Aorta (tissue), 5 donors: ENCODE measurements at places on chromosomes 7 and 10. TPM values are rescaled to one million over a fixed set of nuclear protein-coding genes. Genes with fewer than 3 reads are reported as not detected.

GRCh38 chr7:1859266-1860035 lies 189.4 kb downstream of the ELFN1 start:
- DNase-seq = peak; percentile 24
- no peaks in the 10 kb centered on the region for H3K27me3 ChIP-seq
- H3K27ac ChIP-seq = no peak overlapping the region
- no peaks in the 10 kb centered on the region for H3K36me3 ChIP-seq
- no peaks in the 10 kb centered on the region for H3K4me1 ChIP-seq
- no peak overlapping the region for H3K4me3 ChIP-seq

GRCh38 chr10:50918529-50918928 lies 33.1 kb upstream of the A1CF start:
- no peaks in the 10 kb centered on the region for H3K36me3 ChIP-seq
- no peaks in the 10 kb centered on the region for H3K27me3 ChIP-seq
- H3K27ac ChIP-seq = no peak overlapping the region
- no peak for DNase-seq
- H3K4me3 ChIP-seq = no peak overlapping the region

- no peaks in the 10 kb centered on the region for H3K36me3 ChIP-seq
- H3K4me3 ChIP-seq = no peak overlapping the region
- H3K4me1 ChIP-seq = peaks cover 4% of the 10 kb centered on the region
- H3K27ac ChIP-seq = no peak overlapping the region
- no peaks in the 10 kb centered on the region for H3K27me3 ChIP-seq
Measured at GRCh38 chr7:99021941-99022560, 121.9 kb downstream of the SMURF1 start.

GRCh38 chr7:23967949-23968599 lies 258.1 kb downstream of the STK31 start:
- no peak for DNase-seq

- no peaks in the 10 kb centered on the region for H3K36me3 ChIP-seq
- no peaks in the 10 kb centered on the region for H3K4me1 ChIP-seq
- H3K27ac ChIP-seq = no peak overlapping the region
- H3K27me3 ChIP-seq = no peaks in the 10 kb centered on the region
- H3K4me3 ChIP-seq = no peak overlapping the region
- no peak for DNase-seq
Measured at GRCh38 chr7:30411173-30411572, 67.4 kb downstream of the NOD1 start.

- H3K27me3 ChIP-seq = no peaks in the 10 kb centered on the region
- DNase-seq = peak; percentile 46
- H3K4me3 ChIP-seq = no peak overlapping the region
- H3K4me1 ChIP-seq = no peaks in the 10 kb centered on the region
- H3K36me3 ChIP-seq = no peaks in the 10 kb centered on the region
Measured at GRCh38 chr10:44973323-44974081, 5.1 kb downstream of the DEPP1 start.

- H3K27me3 ChIP-seq = no peaks in the 10 kb centered on the region
- H3K4me1 ChIP-seq = no peaks in the 10 kb centered on the region
- no peak for DNase-seq
- H3K27ac ChIP-seq = no peak overlapping the region
- H3K4me3 ChIP-seq = no peak overlapping the region
Measured at GRCh38 chr7:5610500-5611186, 170.8 kb downstream of the RNF216 start.

- H3K36me3 ChIP-seq = no peaks in the 10 kb centered on the region
- peaks cover 3% of the 10 kb centered on the region for H3K4me1 ChIP-seq
Measured at GRCh38 chr7:39342763-39343162, 223.4 kb upstream of the YAE1 start.

- H3K27ac ChIP-seq = no peak overlapping the region
- H3K36me3 ChIP-seq = peaks cover 8% of the 10 kb centered on the region
- no peaks in the 10 kb centered on the region for H3K27me3 ChIP-seq
- DNase-seq = no peak
Measured at GRCh38 chr10:1094112-1095057, 38.2 kb downstream of the WDR37 start.

DNA sequence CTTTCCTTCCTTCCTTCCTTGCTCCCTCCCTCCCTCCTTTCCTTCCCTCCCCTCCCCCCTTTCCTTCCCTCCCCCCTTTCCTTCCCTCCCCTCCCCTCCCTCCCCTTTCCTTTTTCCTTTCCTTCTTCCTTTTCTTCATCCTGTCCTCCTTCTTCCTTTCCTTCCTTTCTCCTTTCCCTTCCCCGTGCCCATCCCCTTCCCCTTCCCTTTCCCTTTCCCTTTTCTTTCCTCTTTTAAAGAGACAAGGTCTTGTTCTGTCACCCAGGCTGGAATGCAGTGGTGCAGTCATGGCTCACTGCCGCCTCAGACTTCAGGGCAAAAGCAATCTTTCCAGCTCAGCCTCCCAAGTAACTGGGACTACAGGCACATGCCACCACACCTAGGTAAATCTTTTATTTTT lies 54.0 kb downstream of the KIF20B start:
- no peak for DNase-seq
- H3K4me3 ChIP-seq = no peak overlapping the region
- no peaks in the 10 kb centered on the region for H3K36me3 ChIP-seq
- no peaks in the 10 kb centered on the region for H3K27me3 ChIP-seq

GRCh38 chr10:86699541-86699940 lies 31.2 kb downstream of the LDB3 start:
- no peaks in the 10 kb centered on the region for H3K4me1 ChIP-seq
- no peaks in the 10 kb centered on the region for H3K27me3 ChIP-seq
- no peaks in the 10 kb centered on the region for H3K36me3 ChIP-seq
- DNase-seq = no peak
- H3K4me3 ChIP-seq = no peak overlapping the region

DNA sequence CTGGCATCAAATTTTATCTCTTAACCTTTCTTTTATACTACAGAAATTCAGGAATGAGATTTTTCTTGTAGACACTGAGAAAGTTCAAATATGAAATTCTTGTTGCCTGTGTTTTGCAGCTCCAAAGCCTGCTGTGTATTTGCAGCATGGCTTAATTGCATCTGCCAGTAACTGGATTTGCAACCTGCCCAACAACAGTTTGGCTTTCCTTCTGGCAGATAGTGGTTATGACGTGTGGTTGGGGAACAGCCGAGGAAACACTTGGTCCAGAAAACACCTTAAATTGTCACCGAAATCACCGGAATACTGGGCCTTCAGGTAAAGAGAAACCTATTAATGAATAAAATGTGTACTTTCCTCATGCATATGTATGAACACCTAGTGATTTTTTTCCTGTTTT lies 24.8 kb downstream of the LIPK start:
- no peak overlapping the region for H3K4me3 ChIP-seq
- H3K27ac ChIP-seq = no peak overlapping the region

GRCh38 chr7:66331883-66332282 lies 126.7 kb downstream of the TPST1 start:
- H3K36me3 ChIP-seq = no peaks in the 10 kb centered on the region
- H3K4me1 ChIP-seq = no peaks in the 10 kb centered on the region
- no peak overlapping the region for H3K4me3 ChIP-seq
- H3K27ac ChIP-seq = no peak overlapping the region
- no peak for DNase-seq
- H3K27me3 ChIP-seq = no peaks in the 10 kb centered on the region

DNA sequence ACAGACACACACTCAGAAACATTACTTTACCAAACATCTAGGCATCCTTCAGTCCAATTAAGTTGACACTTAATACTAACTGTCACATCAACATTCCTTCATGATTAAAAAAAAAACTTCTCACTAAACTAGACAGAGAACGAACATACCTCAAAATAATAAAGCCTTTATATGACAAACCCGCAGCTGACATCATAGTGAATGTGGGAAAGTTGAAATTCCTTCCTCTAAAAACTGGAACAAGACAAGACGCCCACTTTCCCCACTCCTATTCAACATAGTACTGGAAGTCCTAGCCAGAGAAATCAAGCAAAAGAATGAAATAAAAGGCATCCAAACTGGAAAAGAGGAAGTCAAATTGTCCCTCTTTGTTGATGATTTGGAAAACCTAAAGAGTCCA lies 96.9 kb upstream of the PPP1R9A start:
- H3K4me1 ChIP-seq = no peaks in the 10 kb centered on the region
- no peak overlapping the region for H3K4me3 ChIP-seq
- no peak for DNase-seq
- H3K27me3 ChIP-seq = no peaks in the 10 kb centered on the region
- no peak overlapping the region for H3K27ac ChIP-seq

GRCh38 chr10:24603333-24603732 lies 120.4 kb downstream of the ARHGAP21 start:
- H3K36me3 ChIP-seq = peaks cover 6% of the 10 kb centered on the region
- no peak overlapping the region for H3K4me3 ChIP-seq
- DNase-seq = no peak
- peak overlapping the region; percentile 28 for H3K27ac ChIP-seq
- H3K27me3 ChIP-seq = no peaks in the 10 kb centered on the region
- H3K4me1 ChIP-seq = peaks cover 4% of the 10 kb centered on the region

DNA sequence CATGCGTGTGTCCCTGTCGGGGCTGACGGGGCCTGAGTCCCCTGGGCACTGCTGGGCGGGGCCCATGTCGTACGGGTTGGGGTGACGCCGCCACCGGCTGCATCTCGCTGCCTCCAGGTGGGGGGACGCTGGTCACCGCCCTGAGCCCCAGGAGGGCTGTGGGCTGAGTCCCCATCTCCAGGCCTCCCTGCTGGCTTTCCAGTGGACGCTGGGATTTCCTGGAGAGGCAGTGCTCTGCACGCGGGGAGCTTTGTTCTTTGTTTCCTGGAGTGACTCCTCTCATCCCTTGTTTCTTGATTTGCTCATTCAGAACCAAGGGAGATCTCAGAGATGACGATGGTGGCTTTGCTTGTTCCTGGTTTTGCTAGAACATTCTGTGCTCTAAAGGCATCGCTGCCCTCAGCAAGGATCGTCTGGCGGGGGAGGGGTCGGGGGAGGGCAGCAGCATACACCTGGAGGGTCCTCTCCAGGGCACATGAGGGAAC lies 21.0 kb downstream of the PWWP2B start:
- no peaks in the 10 kb centered on the region for H3K36me3 ChIP-seq
- no peak for DNase-seq
- no peak overlapping the region for H3K4me3 ChIP-seq
- no peaks in the 10 kb centered on the region for H3K27me3 ChIP-seq
- H3K27ac ChIP-seq = no peak overlapping the region

DNA sequence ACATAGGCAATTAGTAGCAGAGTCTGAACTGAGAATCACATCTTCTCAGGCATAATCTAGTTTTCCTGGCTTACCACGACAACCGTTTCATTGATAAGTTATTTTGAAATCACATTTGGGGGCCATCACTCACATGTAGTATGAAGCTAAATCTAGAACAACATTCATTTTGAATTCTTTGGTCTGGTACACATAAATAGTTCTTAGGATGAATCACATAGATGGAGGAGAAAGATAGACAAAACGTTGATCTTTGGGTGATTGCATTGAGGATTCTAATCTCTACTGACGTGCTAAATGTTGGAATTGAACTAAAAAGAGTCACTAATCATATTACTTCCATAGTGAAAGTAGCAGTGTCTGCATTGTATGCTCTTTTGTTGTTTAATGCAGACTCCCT lies 1022.6 kb downstream of the LRMDA start:
- H3K27ac ChIP-seq = no peak overlapping the region
- H3K36me3 ChIP-seq = no peaks in the 10 kb centered on the region
- DNase-seq = no peak
- no peak overlapping the region for H3K4me3 ChIP-seq
- peaks cover 6% of the 10 kb centered on the region for H3K4me1 ChIP-seq

DNA sequence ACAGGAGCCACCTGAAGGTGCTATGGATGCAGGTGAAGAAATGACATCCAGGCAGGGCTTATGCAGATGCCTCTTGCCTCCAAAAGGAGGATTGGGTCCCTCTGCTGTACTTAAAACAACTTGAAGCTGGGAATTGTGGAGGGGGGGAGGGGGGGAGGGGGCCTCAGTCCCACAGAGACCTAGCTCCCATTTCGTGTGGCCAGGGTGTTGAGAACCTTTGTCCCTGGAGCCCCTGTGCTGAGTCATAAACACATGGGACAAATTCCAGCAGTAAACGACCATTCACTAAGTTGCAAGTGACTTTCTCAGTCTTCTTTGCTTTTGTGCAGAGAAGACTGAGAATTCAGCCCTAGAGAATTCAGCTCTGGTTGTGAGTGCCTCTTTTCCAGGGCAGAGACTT lies 96.5 kb upstream of the PODXL start:
- H3K27ac ChIP-seq = no peak overlapping the region
- no peaks in the 10 kb centered on the region for H3K27me3 ChIP-seq
- DNase-seq = peak; percentile 7
- no peaks in the 10 kb centered on the region for H3K4me1 ChIP-seq

DNA sequence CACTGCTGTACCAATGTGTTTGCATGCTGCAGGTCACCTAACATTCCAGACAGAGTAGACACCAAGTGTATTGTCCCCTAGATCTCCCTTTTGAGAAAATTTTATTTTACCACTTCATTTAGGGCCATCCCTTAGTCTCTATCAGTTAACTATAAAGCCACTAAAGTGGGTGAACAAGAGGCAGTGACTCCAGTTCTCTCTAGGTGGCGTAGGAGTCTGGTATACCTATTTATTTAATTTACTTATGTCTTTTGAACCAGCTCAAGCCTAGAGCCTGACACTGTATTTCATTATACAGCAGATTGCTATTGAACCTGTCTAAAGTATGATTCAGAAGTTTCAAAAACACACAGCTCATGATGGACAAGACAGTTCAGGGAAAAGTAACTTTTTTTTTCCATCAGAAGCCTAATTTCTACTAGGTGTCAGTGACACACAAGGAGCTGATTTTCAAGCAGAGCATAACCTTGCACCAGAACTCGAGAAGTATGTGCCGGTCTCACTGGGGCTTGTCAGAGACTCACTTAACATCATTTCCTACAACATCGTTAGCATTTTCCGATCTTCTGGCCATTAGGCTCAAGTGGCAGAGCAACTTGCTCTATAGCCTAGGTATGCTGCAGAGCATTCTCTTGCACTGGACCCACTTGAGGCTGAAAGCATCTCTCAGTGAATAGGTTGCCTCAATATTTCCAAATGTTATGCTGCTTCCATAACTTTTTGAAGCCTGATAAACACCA lies 175.4 kb downstream of the CDC14C start:
- no peak for DNase-seq
- H3K27ac ChIP-seq = no peak overlapping the region
- H3K4me3 ChIP-seq = no peak overlapping the region

GRCh38 chr7:54252256-54253035 lies 289.7 kb upstream of the VSTM2A start:
- no peaks in the 10 kb centered on the region for H3K27me3 ChIP-seq
- H3K27ac ChIP-seq = no peak overlapping the region
- no peaks in the 10 kb centered on the region for H3K36me3 ChIP-seq
- H3K4me1 ChIP-seq = no peaks in the 10 kb centered on the region
- no peak for DNase-seq
- no peak overlapping the region for H3K4me3 ChIP-seq

DNA sequence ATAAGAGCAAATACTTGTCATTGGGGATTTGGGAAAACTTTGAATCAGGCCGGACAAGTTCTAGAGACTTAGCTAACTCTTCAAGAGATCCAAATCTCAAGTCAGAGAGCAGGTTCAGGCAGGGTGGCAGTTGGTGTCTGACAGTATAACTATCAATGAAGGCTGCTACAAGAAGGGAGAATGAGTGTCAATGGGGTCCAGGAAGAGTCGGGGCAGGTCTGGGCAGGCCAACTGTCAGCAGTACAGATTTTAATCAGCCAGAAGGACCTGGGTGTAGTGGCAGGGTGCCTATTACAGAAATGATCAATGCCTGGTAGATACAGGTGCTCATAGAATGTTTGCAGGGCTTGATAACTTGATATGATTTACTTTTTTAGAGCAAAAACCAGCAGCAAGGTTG lies 751.1 kb downstream of the GRM8 start:
- H3K4me1 ChIP-seq = no peaks in the 10 kb centered on the region
- no peaks in the 10 kb centered on the region for H3K36me3 ChIP-seq
- no peaks in the 10 kb centered on the region for H3K27me3 ChIP-seq

Gene TNKS2
- 38.2 TPM for total RNA-seq

Gene PTPRN2
- 1.4 TPM for total RNA-seq

Gene AKR1C8
- not detected for total RNA-seq

Gene EBLN1
- total RNA-seq = not detected

Gene SFRP5
- total RNA-seq = 3.7 TPM

Gene WEE2
- total RNA-seq = not detected

Gene INHBA
- 73.3 TPM for total RNA-seq

Gene NPFFR1
- 0.03 TPM for total RNA-seq

Gene DENND2A
- 19.2 TPM for total RNA-seq
